ENCODE measurements at places on chromosomes 6 and 20.

DNA sequence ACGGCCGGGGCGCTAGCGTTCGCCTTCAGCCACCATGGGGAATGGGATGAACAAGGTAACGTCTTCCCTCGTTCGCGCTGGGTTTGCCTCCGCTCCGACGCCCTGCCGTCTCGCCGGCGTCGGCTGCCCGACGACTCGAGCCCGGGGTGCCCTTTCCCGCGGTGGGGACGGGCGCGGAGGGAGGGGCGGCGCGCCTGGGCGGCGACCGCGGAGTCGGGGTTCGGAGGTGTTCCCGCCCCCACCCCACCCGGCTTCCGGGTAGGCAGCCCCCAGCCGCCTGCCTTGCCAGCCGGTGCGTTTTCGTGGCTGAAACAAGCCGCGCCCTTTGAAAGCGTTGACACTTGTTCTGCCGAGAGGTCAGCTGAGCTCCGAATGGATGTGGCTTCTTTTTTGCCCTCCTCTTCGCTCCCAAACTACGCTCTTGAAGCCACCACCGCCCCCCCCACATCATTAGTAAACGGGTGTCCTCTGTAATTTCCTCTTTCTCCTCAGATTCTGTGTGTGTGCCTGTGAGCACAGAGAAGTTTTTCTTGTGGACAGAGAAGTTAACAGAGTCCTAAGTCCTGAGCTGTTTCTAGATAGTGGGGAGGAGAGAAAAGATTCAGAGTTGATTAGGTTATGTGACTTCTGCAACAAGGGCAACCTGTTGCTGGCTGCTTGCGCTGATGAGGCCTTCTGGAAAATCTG is 362 bp downstream of the DUSP22 start:
- no peak for DNase-seq

GRCh38 chr6:134589512-134589911 is 271.6 kb upstream of the SGK1 start:
- no peak for DNase-seq

- no peak for DNase-seq
These were observed 99.5 kb downstream of the FOXC1 start for GRCh38 chr6:1709234-1709641.

GRCh38 chr20:36234771-36235320 is 1.4 kb upstream of the AAR2 start:
- no peak for DNase-seq

GRCh38 chr6:15555101-15556038 is 107.5 kb downstream of the DTNBP1 start:
- no peak for DNase-seq

- no peak for DNase-seq
These were observed 3.3 kb upstream of the ULBP3 start for GRCh38 chr6:150072201-150072600.

DNA sequence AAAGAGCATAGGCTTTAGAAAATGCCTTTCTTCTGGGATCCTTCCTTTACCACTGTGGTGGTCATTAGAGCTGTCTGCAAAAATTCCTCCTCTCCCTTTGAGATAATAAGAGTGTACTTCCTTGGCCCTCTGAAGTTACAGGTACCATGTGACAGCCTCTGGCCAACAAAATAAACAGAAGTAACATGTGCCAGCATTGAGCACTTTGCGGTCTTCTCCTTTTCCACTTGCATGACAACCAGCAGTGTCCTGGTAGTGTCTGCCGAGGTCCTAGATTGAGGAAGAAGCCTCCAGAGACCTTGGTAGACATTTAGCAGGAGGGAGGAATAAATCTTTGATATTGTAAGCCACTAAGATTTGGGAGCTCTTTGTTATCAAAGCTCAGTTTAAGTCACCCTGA is 87.5 kb upstream of the ARID1B start:
- DNase-seq, result no peak

- DNase-seq, result no peak
These were observed 17.4 kb downstream of the MTFR2 start for GRCh38 chr6:136232701-136233100.

DNA sequence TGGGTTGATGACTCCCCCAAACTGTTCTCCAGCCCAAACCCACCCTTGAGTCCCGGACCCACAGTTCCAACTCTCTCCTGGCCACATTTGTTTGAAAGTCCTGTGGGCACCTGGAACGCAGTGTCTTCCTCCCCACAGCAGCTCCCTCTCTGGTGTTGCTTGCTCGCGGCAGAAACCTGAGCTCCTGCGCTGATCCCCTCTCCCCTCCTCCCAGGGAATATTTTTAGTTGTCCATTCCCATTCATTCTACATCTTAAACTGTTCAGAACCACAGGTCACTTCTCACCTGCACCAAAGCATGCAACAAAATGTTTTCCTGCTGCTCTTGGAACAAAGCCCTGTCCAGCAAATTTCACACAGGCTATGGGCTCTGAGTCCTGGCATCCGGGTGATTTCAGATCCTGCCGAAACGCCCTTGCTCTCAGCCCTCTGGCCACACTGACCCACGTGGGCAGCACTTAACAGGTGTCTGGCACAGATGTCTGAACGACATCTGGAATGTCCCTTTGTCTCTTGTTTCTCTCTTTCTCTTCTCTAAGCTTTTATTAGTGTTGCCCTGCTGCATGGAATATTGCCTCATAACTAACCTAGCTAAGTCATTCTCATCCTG is 27.0 kb upstream of the PMEPA1 start:
- no peak for DNase-seq

DNA sequence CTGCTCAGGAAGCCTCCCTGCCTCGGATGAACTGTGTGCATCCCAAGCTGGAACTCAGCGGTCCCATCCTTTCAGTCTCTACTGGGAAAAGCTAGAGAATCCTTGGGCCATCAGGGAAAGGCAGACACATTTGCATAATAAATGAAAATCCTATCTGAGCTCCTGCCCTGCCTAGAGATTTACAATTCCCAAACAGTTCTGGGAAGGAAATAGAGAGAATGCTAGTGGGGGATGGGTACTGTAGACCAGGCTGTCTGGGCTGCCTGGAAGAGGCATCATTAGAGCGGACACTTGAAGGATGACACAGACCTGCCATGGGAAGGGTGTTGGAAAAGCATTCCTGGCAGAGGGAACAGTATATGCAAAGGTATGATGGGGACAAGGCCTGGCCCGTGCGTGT is 44.3 kb downstream of the TFAP2C start:
- no peak for DNase-seq

DNA sequence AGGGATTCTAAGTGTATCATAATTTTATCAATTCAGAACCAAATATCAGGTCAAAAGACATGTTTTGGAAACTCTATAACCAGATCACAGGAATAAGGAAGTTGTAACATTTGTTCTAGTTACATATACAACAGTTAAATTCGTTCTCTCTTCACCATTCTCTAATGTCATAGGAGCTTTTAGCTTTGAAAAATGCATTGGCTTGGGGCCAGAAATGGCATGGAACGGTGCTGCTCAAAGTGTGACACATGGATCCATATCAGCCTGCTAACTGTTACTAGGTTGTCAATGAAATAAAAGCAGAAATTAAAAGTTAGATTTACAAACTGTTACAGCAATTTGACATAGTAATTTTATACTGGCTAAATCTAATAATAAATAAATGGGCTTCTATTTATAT is 120.3 kb downstream of the LCA5 start:
- no peak for DNase-seq

GRCh38 chr6:98039443-98039842 is 756.4 kb upstream of the MMS22L start:
- no peak for DNase-seq

DNA sequence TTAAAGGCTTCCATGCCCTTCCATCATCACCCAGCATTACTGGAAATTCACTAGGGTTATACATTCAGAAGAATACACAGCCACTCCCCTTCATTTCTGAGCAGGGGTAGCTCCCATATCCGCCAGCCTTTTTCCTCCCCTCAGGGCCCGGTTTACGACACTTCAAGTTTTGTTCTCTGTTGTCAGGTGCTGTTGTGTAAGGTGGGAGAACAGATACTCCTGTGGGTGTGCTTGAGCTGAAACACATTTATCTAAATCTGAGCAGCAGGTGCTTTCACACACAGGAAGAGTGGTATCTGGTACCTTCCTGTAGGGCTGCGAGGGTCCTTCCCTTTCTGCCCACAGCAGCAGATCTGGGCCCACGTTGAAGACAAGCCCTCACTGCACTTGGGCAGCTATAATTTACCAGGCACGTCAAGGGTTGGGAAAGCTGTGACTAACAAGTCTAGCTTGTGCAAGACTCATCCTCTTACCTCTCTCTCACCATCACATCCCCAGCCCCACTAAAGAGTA is 215.8 kb upstream of the RREB1 start:
- DNase-seq, result no peak

DNA sequence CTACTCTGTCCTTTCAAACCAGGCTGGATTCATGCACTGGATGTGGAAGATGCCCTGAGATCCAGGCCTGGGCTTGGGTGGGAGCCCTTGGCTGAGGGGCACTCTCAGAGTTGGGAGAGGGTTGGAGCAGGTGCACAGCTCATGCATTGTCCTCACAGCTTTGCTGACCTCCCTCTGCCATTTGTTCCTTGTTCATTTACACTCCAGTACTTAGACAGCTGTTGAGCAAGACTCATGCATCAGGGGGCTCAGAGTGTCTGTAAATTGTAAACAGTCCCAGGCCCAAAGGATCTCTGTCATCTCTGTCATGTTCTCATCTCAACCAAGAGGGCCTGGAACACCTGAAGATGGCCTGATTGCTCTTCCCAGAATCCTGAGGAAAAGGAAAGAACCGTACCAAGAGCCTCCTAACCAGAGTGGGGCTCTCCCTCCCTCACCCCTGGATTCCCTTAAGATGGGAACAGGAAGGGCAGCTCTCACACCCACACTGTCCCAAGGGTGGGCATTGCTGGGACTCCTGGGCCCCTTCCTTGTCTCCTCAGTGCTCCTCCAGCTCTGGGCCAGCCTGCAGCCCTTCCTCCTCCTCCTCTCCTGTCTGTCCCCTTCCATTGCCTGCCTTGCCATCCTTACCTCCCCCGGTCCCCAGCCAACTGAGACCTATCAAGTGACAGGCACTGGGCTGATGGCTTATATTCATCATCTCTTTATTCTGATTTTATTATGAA is 132.9 kb downstream of the FOXO3 start:
- DNase-seq, result no peak

DNA sequence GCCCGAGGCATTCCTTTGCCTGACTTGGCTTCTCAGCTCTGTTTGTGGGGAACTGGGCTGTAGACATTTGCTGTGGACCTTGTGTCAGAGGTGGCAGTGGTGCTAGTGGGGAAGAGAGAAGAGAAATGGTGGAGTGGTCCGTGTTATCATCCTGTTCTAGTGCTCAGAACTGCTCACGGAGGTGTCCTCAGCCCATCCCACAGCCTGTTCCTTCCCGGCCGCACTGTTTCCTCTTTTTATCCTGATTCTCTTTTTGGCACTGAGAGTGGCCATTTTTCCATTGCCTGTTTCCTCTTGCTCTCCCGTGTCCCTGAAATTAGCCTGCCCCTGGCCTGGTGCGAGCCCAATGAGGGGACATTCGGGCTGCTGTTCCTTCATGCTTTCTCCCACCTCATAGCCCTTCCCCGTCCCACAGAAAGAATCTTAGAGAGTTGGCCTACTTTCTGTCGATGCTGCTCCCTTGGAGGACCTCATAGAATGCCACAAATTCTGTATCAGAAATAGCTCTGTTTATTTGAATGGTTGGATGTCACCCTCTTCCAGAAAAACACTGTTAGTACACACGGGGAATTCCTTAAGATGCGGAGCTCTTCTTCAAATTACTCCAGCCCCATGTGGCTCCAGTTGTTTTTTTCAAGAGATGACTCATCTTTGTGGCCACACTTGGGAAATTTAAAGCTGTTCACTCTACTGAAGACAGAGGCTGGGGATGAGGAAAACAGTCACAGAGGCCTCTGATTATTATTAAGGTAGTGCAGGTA is 26.1 kb downstream of the FARS2 start:
- DNase-seq, result no peak

DNA sequence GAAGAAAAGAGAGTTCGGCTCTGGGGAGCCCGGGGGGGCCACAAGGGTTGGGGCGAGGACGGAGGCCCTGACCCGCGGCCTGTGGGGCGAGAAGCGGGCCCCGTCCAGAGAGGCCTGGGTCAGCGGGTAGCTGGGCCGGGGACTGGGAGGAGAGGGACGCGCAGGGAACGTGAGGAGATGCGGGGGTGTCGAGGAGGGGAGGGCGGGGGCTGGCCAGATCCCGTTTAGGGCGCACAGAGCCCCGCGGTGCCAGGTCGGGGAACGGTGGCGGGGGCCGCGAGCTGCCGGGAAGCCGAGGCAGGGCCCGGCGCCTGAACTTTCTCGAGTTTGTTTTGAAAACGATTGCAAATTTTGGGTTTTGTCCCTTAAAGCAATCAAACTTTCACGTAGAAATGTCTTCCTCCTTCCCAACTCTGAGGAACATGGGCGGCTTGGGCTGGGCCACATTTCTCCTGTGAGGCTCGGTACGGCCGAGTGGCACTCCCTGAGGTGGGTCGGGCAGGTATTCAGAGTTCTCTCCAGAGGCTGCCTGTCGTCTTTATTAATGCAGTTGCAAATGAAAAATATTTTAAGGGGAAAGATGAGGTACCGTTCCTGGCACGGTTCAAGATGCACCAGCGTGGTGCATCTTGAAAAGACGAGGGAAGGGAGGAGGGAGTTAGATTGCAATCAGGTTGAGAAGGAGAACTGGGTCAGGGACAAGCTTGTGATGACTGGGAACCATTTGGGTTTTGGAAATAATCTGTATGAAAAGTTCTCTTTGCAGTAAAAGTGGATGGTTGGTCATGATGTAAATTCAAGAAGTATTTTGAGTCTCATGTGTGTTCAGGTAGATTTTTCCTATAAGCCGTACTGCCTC is 972 bp downstream of the RNF8 start:
- DNase-seq, result no peak

DNA sequence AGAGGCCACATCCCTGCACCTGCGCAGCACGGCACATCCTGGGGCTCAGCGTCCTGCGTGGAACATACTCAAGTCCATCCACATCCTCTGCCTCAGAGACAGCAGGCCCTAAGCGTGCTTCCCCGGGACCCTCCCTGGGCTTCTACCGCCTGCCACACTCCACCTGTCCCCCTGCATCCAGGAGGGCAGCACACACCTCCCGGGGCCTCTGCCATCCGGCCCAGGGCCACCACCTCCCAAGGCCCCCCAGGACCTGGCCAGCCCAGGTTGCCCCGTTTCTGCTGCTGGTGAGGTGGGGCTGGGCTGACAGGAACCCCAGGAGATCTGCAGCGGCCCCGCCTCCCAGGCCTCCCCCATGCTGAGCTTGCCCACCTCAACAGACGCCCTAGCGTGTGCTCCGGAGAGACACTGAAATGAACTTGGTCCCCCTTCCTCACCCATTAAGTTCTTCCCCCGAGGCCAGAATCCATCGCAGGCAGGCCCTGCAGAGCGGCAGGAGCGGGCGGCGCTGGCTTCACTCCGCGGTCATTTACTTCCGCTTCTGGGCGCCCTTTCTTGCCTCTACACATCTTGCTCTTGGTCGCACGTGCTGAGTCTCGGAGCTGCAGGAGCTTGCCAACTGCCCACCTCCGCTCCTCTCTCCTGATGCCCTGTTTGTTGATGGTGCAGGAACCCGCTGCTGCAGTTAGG is 235.3 kb downstream of the TAF4 start:
- no peak for DNase-seq

- DNase-seq, result no peak
These were observed 9.1 kb downstream of the YTHDF1 start for GRCh38 chr20:63206878-63207277.

GRCh38 chr20:53512076-53512475 is 81.6 kb downstream of the ZNF217 start:
- no peak for DNase-seq

Data from NCI-H446 treated with DMSO at 0.1 percent for 48 hours (cell line).